Activated CD4-positive, alpha-beta T cell treated with anti-CD3 and anti-CD28 coated beads for 36 hours (primary cell): ENCODE measurements at places on chromosomes 4 and X.

GRCh38 chrX:154398668-154399526 is 720 bp downstream of the RPL10 start:
- DNase-seq: peak; percentile 90

- DNase-seq: no peak
Observed at GRCh38 chrX:109855501-109855900, 122.4 kb upstream of the ACSL4 start.

- no peak for DNase-seq
Observed at GRCh38 chr4:187188741-187189140, 465.1 kb upstream of the FAT1 start.

- DNase-seq: no peak
Observed at GRCh38 chr4:3322059-3322550, 29.3 kb downstream of the RGS12 start.

DNA sequence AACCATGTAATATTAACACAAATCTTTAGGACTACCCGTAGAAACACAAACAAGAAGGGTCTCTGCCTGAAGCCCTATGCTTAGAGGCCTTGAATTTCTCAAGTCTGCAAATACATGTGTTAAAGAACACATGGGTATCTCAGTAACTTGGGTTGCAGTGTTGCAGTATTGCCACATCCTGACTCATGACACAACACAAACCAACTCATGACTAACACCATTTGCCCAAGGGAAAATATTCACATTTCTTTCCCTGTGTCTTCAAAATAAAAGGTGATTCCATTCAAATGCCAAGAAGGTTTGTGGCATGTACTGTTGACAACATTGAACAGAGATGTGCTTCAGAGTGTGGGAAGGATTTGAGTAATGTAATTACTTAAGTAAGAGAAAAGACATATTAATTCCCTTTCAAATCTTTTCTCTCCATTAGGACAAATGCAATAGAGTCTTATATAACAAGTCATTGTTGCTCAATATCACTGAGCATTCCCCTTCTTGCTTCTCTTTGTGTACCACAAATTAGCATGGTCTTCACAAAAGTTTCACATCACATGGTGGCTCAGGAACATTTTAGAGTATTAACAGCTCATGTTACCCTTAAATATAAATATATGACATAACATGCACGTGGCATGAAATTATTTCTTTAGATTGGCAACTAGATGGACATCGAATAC is 487.1 kb downstream of the STPG2 start:
- DNase-seq: no peak

- no peak for DNase-seq
Observed at GRCh38 chr4:123339507-123340380, 56.9 kb upstream of the SPRY1 start.

GRCh38 chr4:84870398-84871163 is 95.9 kb downstream of the WDFY3 start:
- DNase-seq: no peak

DNA sequence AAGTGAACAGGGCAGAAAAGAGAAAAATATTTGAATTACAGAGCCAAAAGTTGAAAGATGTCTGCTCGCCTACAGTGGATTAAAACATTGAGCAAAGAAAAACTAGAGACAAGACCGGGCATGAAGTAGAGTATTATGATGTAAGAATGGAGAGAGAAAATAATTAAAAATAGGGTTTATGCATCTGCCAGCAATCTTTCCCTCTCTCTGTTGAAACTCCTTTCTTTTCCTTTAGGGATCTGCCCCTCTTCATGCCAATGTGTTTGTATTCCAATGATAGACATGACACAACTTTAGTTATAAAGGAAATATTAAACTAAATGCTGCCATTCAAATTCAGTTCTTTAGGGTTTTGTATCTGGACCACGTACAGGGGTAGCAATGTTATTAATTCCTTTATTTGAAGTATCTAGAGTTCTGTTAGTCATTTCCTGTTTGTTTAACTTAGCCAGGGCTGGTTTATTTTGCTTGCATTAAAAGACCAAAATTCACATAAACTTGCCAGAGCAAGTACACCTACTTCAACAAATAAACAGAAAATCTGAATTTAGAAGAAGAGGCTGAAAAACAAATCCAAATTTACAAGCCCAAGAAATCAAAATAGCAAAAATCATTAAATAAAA is 202.6 kb downstream of the SPOCK3 start:
- no peak for DNase-seq

- DNase-seq: no peak
Observed at GRCh38 chr4:62194342-62194741, 994.2 kb downstream of the ADGRL3 start.
